ENCODE measurements at places on chromosomes 11 and 22.

GRCh38 chr11:118497831-118498230 lies 29.4 kb upstream of the TTC36 start:
- DNase-seq, result no peak

DNA sequence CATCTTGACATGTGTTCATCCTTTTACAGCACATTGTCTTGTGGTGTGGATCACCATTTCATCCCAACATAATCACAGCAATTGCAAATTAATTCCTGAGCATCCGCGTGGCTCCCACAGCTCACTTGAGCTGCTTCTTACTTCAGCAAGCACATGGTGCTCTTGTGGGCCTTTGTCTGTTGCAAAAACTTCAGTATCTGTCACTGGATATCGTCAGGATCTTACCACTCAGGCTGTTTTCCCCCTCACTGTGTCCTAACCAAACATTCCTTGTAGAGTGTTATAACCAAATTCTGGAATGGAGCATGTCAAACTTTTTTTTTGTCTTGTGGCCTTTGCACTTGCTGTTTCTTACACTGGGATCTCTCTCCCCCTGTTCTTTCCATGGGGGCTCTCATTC lies 683.1 kb upstream of the ARHGAP42 start:
- DNase-seq, result no peak

GRCh38 chr22:22856364-22856763 lies 31.3 kb upstream of the IGLL5 start:
- no peak for DNase-seq

DNA sequence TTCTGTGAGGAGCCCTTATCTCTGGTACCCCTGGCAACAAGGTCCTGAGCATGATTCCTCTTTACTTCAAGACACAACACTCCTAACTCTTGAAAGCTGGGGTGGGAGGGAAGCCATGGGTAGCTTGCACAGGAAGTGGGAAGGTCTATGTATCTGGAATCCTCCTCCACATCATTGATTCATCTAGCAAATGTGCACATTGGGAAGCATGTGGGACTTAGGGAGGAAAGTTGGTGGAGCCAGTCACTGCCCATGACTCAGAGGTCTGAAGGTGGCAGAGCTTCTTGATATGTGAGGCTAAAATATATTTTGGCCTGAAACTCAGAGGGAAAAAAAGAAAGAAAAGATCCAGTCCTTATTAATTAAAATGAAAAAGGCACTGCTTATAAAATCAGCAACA lies 1000.9 kb downstream of the DLG2 start:
- no peak for DNase-seq

DNA sequence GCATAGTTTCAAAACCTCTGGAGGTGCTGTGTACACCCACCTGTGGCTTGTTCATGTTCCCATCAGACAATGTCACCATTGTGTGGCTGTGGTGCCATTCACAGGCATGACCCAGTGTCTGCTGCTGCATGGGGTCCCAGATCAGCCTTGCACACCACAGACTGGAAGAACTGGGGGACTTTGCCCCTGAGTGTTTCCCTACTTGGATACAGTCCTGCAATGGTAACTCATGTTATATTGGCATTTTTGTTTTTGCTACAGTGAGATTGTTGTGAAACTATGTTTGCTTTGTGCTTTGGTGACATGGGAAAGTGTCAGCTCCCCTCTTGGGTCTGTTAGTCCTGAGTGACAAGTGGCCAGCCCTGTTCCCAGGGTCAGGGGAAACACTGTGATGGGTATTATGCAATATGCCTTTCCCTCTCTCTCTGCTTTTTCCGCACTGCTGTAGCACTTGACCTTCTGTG lies 108.8 kb downstream of the NAV2 start:
- no peak for DNase-seq

GRCh38 chr11:47881145-47881544 lies 33.0 kb upstream of the NUP160 start:
- DNase-seq, result no peak

- DNase-seq, result no peak
Measured at GRCh38 chr11:19419021-19419750, 178.4 kb upstream of the E2F8 start.

GRCh38 chr11:69380451-69380901 lies 86.5 kb downstream of the MYEOV start:
- no peak for DNase-seq

GRCh38 chr22:17403906-17404305 lies 34.6 kb downstream of the CECR2 start:
- no peak for DNase-seq

DNA sequence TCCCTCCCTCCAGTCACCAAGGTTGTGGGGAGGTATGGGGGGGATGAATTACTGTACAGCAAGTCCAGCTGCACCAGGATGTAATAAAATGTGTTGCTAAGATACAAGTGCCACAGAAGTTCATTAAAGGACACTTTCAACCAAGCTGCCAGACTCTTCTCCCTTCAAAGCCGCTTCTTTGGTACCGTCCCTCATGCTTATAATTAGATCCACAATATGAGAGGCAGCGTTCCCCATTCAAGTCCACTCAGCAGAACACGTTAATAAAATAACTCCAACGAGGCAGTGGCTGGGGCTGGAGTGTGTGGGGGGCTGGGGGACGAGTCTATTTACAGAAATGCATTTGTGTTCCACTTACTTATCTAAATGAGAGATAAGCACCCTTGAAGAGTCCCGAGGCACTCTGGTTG lies 14.7 kb downstream of the PHF21B start:
- DNase-seq, result no peak

DNA sequence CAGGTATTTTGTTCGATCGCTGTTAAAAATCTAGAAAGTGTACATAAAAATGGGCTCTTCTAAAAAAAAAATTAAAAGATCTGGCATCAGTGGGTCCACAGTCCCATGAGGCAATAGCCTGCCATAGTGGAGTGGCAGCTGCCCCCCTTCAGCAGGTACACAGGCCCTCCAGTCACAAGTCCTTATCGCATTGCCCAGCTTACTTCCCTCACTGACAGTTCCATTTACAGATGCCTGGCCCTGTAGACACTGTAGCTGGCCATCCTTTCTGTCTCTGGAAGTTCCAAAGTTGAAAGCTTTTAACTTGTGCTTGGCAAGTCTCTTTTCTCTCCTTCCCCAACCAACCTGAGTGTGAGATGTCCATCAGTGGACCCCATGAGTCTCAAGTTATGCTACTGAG lies 11.4 kb downstream of the ZNRF3 start:
- no peak for DNase-seq

DNA sequence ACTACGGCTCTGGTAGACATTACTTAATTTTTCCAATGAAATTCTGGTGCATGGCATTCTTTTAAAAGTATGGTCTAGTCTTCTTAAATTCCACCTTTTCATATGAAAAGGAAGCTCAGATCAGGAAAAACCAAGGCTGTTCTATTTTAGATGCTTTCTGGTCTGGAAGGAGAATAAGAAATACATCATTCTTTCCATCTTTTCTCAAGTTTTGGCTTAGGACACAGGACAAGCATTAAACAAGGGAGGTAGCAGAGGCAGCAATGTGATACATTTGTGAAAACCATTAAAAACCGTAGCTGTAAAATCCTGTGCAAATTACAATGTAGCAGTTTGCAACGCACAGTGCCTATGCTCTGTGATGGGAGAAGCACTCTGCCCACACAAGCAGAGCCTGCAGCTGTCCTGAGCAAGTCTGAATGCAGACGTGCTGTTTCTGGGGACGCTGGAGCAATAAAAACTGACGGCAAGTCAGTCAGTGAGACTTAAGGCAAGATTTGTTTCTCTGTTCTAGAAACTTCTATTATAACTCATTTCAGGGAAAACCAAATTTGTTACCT lies 23.7 kb downstream of the NAP1L4 start:
- DNase-seq, result no peak

DNA sequence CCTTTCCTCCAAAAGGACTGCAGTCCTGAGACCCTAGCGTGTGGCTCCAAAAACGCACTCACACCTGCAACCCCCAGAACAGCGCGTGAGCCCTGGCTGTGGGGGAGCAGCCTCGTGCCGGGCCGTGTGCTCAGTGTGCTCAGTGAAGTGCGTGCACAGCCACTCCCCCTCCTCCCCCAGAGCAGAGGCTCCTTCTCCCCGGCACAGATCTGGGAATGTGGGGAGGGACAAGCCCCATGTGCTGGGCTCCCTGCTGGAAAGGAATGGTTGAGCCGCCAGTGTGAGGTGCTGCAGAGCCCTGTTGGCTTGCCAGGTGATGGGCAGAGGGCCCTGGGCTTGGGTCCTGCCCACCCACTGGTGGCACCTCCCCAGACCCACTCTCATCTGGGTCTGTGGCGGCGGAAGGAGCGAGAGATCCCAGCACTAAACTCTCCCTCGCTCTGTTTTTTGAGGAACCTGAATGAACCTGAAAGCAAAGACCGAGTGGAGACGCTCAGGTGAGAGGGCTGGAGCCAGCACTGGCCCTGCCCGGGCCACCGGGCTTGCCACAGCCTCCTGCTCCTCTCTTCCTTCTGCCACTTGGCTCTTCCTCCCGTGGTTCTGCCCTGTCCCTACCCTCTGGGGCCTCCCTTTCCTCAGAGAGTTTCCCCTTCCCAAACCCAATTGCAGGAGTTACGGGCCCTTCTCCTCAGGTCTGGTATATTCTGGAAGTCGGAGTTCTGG lies 9.0 kb downstream of the RCOR2 start:
- no peak for DNase-seq

DNA sequence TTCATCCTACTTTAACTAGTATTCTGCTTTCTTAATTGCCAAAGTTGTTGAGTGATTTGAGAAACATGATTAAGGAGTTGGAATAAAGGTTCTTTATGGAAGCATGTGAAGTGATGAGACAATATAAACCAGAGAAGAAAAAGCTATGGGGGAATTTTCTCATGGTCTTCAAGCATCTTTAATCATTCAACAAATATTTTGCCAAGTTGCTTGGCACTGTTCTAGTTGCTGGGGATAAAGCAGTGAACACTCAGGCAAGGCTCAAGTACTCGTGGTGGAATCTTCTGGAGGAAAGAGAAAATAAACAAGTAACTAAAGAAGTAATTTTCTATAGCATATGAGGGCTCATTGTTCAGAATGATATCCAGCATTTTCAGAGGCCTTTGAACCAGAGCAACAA lies 9.2 kb upstream of the PIWIL4 start:
- no peak for DNase-seq

DNA sequence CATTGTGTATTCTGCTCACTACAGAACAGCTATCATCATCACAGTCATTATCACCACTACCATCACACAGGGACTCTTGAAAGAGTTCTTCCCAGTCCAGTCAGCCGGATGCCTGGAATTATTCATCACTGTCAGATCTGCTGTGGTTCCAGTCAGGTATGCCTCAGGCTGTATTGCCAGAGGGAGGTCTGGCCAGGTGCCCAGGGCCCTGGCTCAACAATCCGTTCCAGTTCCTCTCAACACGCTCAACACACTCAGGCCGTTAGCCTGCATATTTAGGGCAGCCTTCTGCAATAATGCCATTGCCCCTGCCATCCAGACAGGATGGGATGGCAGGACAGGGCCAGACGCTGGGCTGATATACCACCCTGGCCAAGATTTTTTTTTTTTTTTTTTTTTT lies 28.6 kb upstream of the RASL10A start:
- DNase-seq, result no peak
